NCI-H2227 treated with DMSO at 0.1 percent for 48 hours (cell line): ENCODE measurements at places on chromosomes 7 and 10.
A peak's percentile ranks its signal among the peaks of the same experiment; 100 is the strongest.

DNA sequence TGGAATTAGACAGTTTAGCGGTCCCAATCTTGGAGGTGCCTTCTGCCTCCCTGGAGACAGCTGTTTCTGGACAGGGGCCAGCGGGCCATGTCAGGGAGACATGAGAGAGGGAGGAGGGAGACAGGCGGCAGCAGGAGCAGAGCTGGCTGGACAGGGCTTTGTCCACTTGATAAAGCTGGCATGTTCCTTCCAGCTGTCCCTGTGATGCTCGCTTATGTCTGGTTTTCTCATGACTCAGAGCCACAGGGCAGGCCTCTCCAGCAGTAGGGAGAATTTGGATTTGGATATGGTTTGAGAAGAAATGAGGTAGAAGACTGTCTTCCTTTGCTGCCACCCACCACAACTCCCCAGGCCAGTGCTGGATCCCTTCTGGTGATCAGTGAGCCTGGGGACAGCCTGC is 51.7 kb upstream of the SORCS3 start:
- DNase-seq: no peak

- no peak for DNase-seq
Observed at GRCh38 chr10:128062881-128063563, 63.2 kb downstream of the MKI67 start.

- no peak for DNase-seq
Observed at GRCh38 chr10:116574797-116575196, 16.0 kb upstream of the PNLIPRP1 start.

DNA sequence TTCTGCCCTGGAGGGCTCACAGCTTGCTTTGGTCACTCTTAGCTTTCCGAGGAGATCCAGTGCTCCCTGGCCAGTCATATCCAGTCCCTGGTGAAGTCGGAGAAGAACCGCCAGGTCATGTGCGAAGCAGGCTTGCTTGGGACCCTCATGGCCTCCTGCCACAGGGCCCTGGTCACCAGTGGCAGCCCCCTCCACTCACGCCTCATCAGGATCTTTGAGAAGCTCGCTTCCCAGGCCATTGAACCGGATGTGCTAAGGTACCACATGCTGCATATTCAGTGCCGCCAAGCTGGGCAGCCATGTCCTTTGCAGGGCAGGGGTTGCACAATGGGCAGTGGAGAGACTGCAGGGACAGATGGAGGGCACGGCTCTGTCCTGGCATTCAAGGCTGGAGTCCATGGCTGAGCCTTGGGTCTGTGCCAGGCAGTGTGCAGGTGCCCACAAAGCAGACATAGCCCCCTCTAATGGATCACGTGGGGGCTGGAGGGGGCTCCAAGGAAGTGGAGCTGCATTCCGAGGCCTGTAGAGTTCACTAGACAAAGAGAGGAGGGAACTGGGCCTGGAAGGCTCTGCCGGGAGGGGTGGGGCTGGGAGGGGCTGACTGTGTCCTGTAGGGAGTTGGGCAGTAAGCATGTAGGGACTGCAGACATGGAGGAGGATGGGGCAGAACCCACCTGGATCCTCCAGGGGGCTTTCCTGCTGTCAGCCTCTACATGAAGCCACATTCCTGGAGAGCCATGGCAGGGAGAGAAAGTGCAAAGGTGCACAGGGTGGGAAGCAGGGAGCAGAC is 89.9 kb downstream of the WDFY4 start:
- no peak for DNase-seq

- peak; percentile 24 for DNase-seq
Observed at GRCh38 chr7:152459724-152460251, 24.0 kb upstream of the KMT2C start.

DNA sequence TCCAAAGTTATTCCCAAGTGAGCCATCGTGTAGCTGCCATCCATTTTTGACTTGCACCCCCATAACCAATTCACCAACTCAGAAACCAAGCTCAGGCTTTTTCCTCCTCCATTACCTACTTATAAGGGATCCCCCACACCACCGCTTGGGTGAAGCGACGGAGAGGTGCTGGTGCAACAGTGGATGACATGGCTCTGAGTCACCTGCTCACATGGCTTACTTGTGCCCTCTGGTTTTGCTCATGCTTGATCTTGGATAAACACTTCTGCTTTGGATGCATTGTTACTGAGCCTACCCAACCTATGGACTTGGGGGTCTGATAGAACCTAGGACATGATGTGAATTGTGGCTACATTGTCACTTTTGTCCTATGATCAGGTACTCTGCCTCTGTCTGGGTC is 12.0 kb upstream of the AKR1B1 start:
- DNase-seq: no peak

- DNase-seq: no peak
Observed at GRCh38 chr7:24059775-24060174, 224.2 kb upstream of the NPY start.

DNA sequence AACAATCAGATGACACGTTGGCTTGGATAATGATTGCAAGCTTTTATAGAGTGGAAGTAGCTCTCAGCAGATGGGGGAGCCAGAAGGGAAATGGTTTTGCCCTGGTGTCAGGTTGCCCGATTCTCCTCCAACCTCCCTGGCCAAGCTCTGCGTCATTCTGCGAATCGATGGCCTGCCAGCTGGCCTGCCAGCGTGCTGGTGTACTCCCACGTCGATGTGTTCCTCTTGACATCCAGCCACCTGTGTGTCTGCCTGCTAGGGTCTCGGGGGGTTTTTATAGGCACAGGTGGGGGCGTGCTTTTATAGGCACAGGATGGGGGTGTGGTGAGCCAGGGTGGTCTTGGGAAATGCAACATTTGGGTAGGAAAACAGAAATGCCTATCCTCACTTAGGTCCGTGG is 4.6 kb downstream of the NET1 start:
- DNase-seq: no peak

GRCh38 chr7:17710312-17710711 is 230.0 kb downstream of the SNX13 start:
- DNase-seq: no peak

DNA sequence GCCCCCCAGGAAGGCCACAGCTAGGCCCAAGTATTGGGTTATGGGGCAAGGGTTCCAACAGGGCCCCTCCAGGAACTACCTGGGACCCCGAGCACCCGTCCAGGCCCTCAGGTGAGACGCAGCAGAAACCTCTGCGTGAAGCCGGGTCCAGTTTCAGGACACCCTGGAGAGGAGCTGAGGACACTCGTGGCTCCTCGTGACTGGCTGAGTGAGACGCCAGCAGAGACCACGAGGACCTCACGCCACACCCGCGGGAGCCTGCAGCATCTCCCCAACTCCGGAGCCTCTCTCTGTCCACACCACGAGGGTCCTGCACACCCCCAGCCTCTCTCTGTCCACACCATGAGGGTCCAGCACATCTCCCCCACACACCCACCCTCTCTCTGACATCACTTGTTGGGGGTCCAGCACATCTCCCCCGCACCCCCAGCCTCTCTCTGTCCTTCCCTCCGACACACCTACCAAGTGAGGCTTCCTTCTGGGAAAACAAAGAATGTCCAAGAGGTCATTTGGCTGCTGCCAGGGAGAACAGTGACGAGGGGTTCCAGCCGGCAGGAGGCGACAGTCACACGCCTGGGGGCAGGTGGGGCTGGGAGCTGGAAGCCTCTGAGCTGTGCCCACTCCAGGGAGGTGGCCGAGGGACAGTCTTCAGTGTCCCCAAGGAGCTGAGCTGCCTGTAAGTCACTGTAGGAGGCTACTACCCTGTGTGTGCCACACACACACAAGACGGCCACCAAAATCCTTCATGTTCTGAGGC is 46.1 kb upstream of the PPP2R2D start:
- DNase-seq: no peak
